ENCODE measurements at places on chromosomes 5 and 9. TPM values are rescaled to one million over a fixed set of nuclear protein-coding genes. Genes with fewer than 3 reads are reported as not detected.

HSPA5 gene
- total RNA-seq: 241 TPM

TRMO gene
- total RNA-seq: 12.2 TPM

PDLIM4 gene
- 129 TPM for total RNA-seq

SPINK4 gene
- not detected for total RNA-seq

GPR21 gene
- total RNA-seq: not detected

ZNF454 gene
- 1.7 TPM for total RNA-seq

RNF183 gene
- not detected for total RNA-seq

PRR16 gene
- 0.23 TPM for total RNA-seq

GADD45G gene
- total RNA-seq: not detected

C9orf40 gene
- 16.5 TPM for total RNA-seq

DMRT3 gene
- 1.4 TPM for total RNA-seq

GALNT12 gene
- 8.8 TPM for total RNA-seq

GPX8 gene
- total RNA-seq: 58.5 TPM

RMND5B gene
- 31.5 TPM for total RNA-seq

TXNDC8 gene
- not detected for total RNA-seq

PCDHGA6 gene
- total RNA-seq: 0.36 TPM

EQTN gene
- not detected for total RNA-seq

CD274 gene
- total RNA-seq: 16.1 TPM

NUDT12 gene
- 9.9 TPM for total RNA-seq

PCDHB6 gene
- not detected for total RNA-seq

KIF4B gene
- total RNA-seq: not detected

CSF1R gene
- total RNA-seq: not detected

Measured in epithelial cell of proximal tubule (primary cell).